Pancreas (tissue), 10 donors: ENCODE measurements at places on chromosomes 16 and 17. TPM values are rescaled to one million over a fixed set of nuclear protein-coding genes. Genes with fewer than 3 reads are reported as not detected.

The B9D1 gene
- polyA plus RNA-seq: 39.6 TPM

The SALL1 gene
- 0.61 TPM for polyA plus RNA-seq

The KRTAP2-1 gene
- not detected for polyA plus RNA-seq

The PIMREG gene
- 0.09 TPM for polyA plus RNA-seq

The HBA1 gene
- polyA plus RNA-seq: 4.2 TPM

The ABI3 gene
- polyA plus RNA-seq: 4.6 TPM

The FBXL16 gene
- polyA plus RNA-seq: 17.7 TPM

The SYCE1L gene
- polyA plus RNA-seq: 4.3 TPM

The ZNF213 gene
- polyA plus RNA-seq: 5.8 TPM

The TCAP gene
- 3.0 TPM for polyA plus RNA-seq

The DLX4 gene
- 0.26 TPM for polyA plus RNA-seq

The ST6GALNAC2 gene
- polyA plus RNA-seq: 8.1 TPM

The NATD1 gene
- polyA plus RNA-seq: 2.3 TPM

The SSTR5 gene
- 1.2 TPM for polyA plus RNA-seq
